ENCODE measurements at places on chromosomes 5 and 9.

DNA sequence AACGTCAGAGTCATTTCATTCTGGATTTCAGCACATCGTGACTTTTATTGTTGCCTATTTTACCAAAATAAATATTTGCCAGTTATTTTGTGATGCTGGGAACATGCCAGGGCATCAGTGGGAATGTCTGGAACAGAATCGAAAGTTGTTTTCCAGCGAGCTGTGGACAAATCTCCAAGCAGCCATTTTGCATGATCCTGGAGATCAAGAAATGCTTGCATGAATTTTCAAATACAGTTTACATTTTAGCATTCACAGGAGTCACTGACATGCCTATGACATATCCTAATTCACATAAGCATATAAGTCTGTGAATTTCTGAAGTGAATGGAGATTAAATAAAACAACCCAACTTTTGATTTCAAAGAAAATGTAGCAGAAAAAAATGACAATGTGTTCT lies 119.4 kb downstream of the VCAN start:
- DNase-seq, result no peak

DNA sequence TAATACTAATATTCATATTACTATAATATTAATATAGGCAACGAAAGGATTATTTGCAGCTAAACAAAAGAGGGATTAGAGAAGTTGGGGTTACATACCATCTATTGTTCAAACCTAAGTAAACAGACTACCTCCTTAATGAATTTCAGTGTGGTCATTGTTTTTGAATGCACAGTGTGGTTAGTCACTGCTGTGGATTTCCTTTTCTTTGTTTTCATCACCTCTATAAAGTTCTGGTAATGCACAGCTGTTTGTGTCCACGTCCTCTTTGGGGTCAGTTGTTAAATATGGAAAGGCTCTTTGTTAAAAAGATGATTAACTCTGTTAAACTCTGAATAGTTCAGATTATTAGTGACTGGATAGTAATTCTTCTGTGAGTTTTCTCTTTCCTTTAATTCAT lies 233.6 kb downstream of the MAST4 start:
- DNase-seq, result no peak

- no peak for DNase-seq
Observed at GRCh38 chr5:42948961-42949347, 91.2 kb downstream of the ANXA2R start.

- DNase-seq, result no peak
Observed at GRCh38 chr9:20540169-20540863, 82.0 kb downstream of the MLLT3 start.

DNA sequence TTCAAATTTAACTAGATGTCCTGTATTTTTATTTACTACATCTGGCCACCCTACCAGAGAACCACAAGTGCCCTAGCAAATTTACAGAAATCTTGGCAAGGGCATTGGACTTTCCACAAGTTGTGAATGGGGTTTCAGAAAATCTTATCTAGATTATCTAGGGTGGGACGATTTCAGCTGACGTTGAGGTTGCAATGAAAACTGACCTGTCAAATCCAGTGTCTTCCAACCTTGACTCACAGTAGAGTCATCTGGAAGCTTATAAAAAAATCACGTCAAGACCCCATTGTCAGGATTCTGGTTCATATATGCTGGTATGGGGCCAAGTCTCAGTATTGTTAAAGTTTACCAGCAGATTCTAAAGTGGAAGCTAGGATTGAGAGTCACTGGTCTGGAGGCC lies 109.6 kb upstream of the ACTBL2 start:
- no peak for DNase-seq

DNA sequence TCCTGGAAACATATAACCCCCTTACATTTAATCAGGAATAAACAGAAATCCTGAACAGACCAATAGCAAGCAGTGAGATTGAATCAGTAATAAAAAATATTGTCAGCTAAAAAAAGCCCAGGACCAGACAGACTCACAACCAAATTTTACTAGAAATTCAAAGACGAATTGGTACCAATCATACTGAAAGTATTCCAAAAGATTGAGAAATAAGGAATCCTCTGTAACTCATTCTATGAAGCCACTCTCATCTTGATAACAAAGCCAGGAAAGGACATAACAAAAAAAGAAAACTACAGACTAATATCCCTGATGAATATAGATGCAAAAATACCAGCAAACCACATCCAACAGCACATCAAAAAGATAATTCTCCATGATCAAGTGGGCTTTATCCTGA lies 714.0 kb downstream of the SEMA5A start:
- DNase-seq, result no peak

DNA sequence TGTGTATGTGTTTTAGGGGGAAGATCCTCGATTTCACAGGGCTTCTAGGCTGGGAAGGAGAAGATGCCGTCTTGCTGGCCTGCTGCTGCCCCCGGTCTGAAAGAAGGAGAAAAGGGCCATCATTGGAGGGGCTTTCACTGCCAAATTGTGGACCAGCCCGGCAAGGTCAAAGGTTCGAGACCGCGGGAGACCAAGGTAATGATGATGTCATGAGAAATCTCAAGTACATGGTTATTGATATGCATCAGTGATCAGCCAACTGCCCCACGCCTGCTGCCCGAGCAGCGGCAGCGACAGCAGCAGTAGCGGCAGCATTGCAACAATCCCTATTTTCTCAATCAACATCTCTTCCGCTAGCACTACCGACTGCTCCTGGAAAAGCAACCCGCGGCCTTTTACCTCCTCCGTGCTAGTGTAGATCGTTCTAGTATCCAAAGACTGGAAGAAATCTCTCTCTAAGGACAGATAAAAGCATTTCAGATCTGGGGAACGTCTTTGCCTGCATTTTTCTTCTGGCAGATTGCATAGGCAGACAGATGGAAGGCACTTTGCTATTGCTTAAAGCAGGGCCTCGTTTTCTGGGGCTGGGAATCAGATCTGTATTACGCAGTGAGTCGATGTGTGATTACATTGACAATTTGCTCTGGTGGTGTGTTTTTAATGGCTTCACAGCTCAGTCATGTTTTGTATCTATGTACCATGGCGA lies 215.3 kb downstream of the MEF2C start:
- no peak for DNase-seq

GRCh38 chr5:88722546-88723073 lies 160.4 kb downstream of the MEF2C start:
- no peak for DNase-seq

DNA sequence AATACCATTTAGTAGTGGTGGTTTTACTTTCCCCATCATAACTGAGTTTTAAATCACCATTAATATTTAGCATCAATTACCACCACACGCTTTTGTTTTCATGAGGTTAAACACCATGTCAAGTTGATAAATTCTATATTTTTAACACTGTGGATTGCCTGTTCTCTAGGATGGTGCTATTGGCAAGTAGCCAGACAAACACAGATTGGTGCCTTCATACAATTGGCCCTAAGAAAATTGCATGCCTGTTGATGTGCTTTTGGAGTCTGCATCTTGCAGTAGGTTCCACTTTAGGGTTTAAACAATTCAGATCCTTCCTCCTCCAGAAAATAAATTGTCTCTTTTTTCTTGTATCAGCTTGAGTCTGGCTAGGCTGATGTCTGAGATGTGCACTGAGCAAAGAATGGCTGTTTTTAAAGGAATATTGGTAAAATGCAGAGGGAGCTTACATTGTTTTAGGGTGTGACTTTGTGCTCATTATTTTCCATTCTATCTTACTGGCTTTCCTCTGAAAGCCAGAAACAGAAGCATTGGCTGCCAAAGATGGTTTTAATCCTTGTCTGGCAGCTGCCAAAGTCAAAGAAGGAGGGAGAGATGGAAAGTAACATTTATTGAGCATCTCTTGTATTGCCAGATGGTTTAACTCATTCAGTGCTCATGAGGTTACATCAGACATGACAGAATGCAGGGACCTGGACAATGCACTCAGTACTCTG lies 19.6 kb upstream of the MAN2A1 start:
- no peak for DNase-seq

DNA sequence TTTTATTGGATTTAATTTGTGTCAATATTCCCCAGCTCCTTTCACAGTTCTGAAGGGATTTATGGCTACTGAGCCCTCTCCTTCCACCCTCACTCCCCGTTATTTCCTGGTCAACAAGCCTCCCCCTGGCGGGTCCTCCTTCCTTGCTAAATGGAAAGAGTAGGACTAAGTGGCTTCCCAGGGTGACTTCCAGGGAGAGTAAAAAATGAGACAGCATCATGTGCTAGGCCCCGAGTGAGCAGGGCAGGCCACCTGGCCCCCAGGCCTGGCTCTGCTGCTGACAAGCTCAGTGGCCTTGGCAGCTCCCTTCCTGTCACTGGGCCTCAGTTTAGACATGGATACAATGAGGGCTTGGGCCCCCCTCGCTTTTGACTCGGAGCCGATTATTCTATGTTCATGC lies 201.3 kb downstream of the HSPA4 start:
- DNase-seq, result no peak

DNA sequence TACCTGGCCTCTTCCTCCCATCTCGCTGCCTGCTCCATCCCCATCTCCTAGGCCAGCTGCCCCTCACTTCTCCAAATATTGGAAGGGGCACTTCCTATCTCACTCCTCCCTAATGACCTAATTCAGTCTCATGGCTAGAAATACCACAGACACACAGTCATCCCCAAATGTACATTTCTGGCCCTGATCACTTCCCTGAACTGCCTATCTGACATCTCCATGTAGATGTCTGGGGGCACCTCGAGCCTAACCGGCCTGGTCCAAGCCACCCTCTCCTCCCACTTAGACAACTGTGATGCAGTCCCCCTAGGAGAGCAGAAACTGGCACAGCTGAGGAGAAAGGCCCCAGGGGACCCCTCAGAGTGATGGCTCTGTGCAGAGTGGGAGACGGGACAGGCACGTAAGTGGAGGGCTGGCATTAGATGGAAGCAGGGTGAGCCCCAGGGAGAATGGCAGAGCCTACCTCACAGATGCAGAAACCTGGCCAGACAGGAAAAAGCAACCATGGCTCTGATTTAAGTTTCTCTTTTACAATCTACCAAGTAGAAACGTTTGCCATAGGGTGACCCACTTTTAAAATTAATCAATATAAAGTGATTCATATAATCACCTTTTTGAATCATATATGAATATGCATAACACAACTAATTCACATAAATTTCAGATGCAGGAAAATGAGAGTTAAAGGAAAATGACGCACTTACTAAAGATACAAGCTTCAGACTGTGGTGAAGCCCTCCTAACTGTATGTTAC lies 22.1 kb downstream of the CAMSAP1 start:
- no peak for DNase-seq

- no peak for DNase-seq
Observed at GRCh38 chr5:140113180-140113698, 670 bp upstream of the PURA start.

DNA sequence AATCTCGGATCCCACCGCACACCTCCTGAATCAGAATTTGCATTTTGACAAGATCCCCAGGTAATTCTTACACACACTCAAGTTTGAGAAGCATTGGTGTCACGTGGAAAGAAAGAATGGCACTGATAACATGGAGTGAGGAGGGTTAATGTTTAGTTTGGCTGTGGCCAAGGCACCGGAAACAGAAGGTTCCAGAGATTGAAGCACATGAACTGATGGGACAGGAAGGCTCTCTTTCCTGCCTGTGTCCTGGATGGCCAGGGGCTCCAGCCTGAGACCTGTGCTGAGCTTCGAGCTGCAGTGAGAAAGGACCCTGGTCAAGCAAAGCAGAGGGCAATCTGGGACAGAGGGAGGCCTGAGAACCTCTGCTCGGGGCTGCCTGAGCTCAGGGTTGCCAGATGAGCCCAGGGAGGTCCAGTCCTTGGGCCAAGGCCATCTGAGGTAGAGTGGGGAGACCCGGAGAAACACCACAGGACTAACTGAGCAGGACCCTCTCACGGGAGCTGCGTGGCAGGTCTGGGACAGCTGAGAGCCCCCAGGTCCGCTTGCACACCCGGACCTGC lies 27.3 kb downstream of the AFAP1L1 start:
- DNase-seq, result no peak

DNA sequence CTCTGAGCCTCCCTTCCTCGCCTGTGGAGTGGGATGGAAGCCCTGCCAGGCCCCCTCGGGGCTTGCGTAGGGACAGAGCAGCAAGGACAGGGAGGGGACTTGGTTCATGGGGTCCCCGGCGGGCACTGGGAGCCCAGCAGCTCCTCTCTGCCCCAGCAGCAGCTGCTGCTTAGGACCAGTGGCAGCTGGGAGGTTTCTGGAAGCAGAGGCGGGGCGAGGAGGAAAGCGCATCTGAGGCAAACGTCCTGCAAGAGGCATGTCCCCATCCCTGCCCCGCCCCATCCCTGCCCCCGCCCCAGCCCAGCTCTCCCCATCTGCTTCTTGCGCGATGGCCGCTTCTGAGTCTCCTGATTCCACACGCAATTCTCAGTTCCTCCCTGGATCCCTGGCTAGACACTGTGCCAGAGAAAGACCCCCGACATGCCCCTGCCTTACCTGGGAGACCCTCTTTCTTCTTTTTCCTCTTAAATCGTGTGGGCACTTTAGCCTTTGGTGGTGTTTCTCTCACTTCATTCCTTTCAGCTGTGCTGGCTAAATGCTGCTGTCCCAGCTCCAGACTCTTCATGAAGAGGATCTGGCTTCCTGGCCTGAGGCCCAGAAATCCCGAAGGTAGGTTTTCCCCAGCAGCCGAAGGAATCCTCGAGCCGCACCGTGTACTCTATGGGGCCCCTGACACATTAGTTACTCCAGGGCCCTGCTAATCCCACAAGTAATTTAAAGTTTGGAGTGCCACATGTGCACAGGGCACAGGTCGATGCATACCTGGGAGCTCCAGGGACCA lies 4.4 kb upstream of the OR2S2 start:
- no peak for DNase-seq

DNA sequence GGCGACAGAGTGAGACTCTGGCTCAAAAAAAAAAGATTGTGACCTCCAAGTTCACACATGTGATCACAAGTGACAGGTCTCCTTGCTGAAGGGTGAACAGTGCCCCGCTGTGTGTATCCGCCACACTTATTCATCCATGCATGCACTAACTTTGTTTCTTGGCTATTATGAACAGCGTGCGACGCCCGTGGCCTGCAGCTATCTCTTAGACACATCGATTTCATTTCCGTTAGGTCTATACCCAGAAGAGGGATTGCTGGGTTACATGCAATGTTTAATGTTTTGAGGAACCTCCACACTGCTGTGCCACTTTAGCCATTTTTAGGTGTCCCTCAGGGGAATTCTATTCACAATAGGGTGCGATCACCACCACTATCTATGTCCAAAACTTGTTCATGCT lies 12.1 kb upstream of the EGFL7 start:
- no peak for DNase-seq

DNA sequence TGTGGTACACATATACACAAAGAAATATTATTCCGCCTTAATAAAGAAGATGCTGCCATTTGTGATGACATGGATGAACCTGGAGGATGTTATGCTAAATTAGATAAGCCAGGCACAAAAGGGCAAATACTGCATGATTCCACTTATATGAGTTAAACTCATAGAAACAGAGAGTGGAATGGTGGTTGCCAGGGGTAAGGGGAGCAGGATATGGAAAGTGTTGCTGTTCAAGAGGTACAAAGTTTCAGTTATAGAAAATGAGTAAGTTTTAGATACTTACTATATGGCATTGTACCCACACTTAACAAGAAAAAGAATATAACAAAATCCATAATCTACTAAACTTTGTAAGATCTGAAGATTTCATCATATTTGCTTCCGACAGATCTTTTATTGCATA lies 252.2 kb downstream of the SYK start:
- DNase-seq, result no peak
